Activated CD4-positive, alpha-beta T cell treated with anti-CD3 and anti-CD28 coated beads, Interleukin-2, amount 50 U/mL, for 24 hours (primary cell): ENCODE measurements at places on chromosomes 12 and 14.

DNA sequence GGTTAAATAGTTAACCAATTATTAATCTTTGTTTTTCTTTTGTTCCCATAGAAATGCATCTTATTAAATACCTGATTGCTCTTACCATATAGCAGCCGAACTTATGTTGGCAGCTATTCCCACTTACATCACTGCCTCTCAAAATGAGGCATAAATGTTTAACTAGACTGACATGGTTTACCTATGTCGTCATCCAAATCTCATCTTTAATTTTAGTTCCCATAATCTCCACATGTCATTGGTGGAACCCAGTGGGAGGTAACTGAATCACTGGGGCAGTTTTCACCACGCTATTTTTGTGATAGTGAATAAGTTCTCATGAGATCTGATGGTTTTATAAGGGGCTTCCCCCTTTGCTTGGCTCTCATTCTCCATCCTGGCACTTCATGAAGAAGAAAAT lies 499.2 kb upstream of the ATP2B1 start:
- no peak for DNase-seq

DNA sequence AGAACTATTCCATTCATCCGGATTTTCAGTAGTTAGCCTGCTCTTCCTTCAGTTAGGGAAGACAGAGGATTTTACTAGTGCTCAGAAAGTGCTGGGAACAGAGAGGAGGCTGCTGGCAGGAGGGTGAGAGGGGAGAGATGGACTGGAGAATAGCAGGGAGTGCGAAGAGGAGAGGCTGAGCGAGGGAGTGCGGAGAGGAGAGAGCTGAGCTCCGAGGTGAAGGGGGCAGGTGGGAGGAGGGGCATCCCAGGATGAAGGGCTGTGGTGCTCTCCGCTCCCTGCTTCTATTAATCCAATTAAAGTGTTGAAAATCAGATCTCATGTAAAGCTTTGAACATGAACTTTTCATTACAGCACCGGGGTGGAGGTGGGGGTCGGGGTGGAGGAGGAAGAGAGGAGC lies 20.4 kb upstream of the SMOC1 start:
- no peak for DNase-seq

GRCh38 chr12:19575337-19576243 lies 136.3 kb downstream of the AEBP2 start:
- no peak for DNase-seq

DNA sequence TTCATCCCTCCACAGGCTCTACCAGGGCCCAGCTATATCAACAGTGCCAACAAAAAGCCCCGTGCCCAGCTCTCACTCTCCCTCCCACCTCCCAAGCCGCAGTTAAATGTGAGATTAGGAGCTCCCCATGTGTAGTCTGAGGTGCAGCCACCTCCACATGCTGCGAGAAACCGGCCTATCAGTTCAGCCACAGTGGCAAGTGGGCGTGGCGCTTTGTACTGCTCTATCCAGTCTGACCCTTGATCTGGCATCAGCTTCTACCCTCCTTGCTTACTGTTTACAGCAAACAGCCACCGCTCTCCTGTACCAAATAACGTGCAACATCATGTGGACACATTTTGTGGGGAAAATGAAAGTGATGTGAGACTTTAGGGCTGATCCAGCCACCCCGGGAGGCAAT lies 1.7 kb downstream of the PLEK2 start:
- DNase-seq, result no peak

DNA sequence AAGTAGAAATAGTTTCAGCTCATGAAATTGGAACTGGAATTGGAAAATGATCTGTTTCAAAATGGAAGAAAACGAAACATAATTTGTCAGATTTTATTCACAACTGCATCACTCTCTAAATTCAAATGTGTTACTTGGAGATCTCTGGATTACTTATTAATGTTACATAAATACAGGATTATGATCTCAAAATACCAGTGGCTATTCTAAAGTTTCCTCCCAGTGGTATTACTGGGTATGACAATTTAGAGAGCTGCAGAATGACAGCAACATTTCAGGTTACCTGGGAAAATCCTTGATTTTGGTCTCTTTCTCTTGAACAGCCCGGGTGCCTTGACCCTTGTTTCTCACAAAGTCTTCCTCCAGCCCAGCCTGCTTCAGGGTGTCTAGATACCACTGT lies 14.2 kb downstream of the FAM161B start:
- DNase-seq, result no peak

DNA sequence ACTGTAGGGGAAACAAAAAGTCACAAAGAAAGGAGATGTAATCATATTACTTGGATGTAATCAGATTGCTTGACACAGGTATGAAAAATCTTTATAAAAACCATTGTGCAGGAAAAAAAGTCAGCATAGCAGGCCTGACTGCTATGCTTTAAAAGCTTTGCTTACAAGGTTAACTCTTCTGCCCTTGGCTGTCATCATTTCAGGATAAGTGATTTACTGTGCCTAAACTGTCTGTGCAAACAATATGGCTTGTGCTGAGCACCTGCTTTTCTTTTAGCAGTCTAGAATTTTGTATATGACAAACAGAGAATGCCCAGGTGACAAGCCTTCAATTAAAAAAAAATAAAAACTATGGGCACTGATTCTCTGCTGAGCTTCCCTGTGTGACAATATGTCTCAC lies 63.8 kb upstream of the PLEKHG7 start:
- no peak for DNase-seq

- no peak for DNase-seq
Measured at GRCh38 chr12:44526655-44527182, 349.4 kb downstream of the NELL2 start.

GRCh38 chr12:5197131-5197530 lies 153.5 kb downstream of the KCNA5 start:
- DNase-seq, result no peak

DNA sequence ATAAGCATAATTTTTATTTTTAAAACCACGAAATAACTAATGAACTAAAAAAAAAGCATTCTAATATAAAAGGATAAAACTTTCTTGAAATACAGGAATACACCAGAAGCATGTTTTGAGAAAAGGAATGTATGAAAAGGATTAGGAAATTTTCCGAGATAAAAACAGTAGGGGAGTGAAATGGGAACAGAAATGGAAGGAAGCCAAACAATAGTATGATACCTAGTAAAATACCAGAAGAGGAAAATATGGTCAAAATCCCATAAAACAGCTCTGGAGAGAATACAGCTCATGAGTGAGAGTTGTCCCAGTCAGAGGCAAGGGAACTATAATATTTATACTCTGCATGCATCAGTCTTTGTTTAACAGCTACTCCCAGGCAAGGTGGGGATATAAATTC lies 1016.2 kb downstream of the SLC6A15 start:
- no peak for DNase-seq

GRCh38 chr14:49191380-49191779 lies 394.8 kb downstream of the RPS29 start:
- DNase-seq, result no peak

GRCh38 chr14:98137131-98138025 lies 1134.6 kb downstream of the BCL11B start:
- DNase-seq, result no peak

DNA sequence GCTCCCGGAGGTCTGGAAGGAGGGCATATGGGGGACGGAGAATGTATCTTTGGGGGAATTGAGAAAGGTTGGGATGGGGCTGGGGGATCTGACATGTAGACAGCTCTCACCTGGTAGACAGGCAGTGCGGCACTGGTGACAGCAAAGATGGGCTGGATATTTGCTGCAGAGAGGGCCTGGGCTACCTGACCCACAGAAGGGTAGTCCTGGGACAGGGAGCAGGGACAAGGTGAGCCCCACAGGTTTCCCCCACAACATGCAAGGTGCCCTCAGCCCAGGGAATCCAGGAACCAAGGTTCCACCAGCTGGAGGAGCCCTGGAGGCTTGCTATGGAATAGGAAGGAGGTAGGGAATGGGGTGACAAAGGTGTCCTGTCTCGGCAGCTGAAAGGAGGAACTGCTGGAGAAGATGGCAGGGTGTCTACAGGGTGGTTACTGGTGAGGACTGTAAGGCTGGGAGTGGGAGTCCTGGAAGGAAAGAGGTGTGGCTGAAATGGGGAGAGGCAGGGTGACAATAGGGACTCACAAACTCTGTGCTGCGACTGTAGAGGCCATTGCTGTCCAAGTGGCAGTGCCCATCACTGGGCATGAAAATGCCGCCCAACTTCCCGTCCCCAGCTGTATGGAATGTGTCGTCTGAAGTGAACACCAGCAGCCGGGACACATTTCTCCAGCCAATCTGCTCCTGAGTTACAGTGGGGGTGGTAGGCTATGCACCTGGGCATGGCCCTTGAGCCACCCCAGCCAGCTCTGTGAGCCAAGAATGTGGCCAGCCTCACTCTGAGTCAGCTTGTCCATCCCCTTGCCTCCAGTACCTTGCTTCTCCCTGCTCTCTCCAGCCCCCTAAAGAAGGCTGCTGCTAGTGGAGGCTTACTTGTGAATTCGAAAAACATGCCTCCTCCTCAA lies 11.3 kb downstream of the ITGB7 start:
- no peak for DNase-seq

DNA sequence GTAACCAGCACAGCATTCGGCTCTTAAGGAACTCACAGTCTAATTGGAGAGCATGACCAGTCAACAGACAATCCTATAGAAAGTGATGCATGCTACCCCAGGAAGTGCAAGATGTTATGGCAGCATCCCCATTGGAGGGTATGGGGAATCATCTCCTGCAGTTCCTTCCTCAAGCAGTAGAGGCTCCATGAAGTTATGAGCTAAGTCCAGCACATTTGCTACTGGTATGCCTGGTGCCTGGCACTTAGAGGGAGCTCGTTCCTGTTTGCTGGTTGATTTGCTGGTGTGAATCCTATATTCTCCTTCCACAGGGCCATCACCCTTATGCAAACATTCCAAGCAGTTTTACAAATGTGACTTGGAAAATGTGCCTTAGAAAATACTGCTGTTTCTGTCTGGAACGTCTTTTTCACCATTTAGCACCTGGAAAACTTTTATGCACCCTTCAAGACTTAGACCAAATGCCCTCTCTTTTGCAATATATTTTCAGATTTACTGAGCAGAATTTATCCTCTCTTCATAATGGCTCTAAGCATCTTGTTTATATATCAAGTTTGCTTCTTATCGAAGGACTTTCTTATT lies 136.1 kb upstream of the WSCD2 start:
- no peak for DNase-seq
